ENCODE measurements at places on chromosomes 6 and 20. TPM values are rescaled to one million over a fixed set of nuclear protein-coding genes. Genes with fewer than 3 reads are reported as not detected.

GRCh38 chr6:110589865-110590513, 113.6 kb upstream of the SLC22A16 start:
- H3K27ac ChIP-seq: no peak overlapping the region
- no peak for DNase-seq
- peaks cover 6% of the 10 kb centered on the region for H3K4me1 ChIP-seq
- no peak overlapping the region for H3K4me3 ChIP-seq

DNA sequence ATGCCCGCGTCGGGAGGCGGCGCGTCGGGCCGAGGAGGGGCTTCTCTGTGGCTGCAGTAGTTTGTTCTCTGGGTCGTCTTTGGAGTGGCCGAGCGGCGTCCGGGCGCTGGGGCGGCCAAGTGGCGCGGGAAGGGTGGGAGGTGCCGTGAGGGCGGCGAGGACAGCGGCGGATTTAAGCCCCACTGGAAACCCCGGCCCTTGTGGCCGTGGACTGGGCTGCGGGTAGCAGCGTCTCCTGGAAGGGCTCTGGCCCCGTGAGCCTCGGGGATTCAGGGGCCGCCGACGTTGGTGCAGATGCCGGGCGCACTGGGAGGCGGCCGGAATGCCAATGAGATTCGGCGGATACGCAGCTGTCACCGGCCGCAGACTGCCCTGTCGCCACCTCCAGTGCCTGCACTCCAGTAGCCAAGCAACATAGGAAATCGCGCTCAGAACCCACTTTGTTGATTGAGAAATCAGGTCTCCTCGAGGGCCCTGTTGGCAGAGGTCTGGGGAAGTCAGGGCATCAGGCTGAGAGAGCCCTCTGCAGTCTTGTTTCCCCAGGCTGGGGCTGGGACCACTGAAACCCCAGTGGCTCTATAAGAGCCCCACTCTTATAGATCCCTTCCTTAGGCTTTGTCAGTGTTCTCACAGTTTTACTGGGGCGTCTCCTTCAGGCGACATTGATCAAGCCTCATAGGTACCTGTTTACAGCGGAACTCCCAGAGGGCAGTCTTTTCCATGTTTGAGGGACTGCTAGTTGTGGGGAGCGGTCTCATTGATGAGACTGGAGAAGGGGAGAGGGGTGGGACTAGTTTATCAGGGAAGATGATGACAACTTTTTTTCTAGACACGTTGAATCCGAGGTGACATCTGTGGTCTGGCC, 642 bp downstream of the GZF1 start:
- DNase-seq: no peak
- H3K27me3 ChIP-seq: no peaks in the 10 kb centered on the region
- peaks cover 37% of the 10 kb centered on the region for H3K4me1 ChIP-seq
- peak overlapping the region; percentile 99 for H3K27ac ChIP-seq
- peak overlapping the region; percentile 94 for H3K4me3 ChIP-seq

Gene FGD2
- total RNA-seq: not detected

DNA sequence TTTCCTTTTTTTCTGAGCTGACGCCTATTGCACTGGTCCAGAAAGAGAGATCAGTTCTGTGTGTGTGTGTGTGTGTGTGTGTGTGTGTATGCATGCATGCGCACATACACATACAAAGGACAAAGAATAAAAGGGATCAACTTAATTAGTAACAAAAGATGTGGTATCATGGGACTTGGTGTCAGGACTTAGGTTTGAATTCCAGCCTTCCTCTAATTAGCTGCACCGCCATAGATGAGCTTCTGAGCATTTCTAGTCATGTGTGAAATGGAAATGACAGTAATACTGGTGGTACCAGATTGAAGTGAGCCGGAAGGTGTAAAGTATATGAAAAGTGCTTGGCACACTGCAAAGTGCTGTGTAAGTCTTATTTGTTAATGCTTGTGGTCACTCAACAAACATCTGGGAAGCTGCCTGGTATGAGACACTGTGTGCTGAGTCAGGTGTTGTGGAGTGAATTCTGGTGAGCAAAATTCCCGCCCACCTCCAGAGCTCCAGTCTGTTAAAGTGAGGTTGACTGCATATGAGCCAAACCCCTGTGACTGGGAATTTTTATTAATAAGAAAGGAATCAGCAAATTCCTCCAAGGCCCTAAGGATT, 12.4 kb downstream of the DAAM2 start:
- peaks cover 23% of the 10 kb centered on the region for H3K4me1 ChIP-seq
- no peak for DNase-seq
- H3K27ac ChIP-seq: no peak overlapping the region
- no peak overlapping the region for H3K4me3 ChIP-seq
- no peaks in the 10 kb centered on the region for H3K27me3 ChIP-seq

DNA sequence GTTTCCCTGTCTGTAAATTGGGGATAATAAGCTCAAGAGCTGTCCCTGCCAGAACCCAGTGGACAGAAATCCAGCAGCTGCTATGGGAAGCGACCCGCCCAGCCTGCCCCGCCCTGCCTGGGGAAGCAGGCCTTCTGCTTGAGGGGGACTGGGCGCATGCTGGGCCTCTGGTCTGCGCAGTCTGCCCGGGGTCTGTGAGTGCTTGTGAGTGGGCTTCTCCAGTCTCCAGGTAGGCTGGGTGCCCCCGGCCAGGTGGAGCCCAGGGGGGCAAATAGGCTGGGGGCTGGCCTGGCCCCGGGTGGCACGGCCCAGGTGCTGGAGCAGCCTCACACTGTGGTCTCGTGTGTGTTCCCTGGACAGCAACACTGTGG, 648 bp upstream of the RBBP8NL start:
- H3K36me3 ChIP-seq: no peaks in the 10 kb centered on the region
- no peak for DNase-seq
- peaks cover 43% of the 10 kb centered on the region for H3K4me1 ChIP-seq
- H3K4me3 ChIP-seq: no peak overlapping the region

DNA sequence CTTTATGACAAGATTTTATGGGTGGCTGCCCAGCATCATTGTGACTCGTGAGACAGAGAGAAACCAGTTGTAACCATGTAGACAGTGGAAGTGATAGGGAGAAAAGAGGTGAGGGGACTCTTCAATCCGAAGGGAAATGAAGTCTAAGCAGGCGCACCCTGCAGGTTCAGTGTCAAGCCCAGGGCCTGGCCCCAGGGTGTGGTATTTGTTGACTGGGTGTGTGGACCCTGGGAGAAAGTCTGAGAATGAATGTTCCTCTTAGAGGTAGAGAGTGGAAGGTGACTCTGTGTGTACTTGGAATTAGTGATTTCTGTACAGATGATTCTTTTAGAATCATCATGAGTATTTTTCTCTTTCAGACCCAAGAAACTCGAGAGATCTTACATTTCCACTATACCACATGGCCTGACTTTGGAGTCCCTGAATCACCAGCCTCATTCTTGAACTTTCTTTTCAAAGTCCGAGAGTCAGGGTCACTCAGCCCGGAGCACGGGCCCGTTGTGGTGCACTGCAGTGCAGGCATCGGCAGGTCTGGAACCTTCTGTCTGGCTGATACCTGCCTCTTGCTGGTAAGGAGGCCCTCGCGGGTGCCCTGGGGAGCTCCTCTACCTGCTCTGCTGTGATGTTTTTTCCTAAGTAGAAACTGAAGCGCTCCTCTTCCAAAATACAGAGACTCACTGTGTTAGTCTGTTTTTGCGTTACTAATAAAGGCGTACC, 68.0 kb downstream of the PTPN1 start:
- H3K4me1 ChIP-seq: no peaks in the 10 kb centered on the region
- H3K36me3 ChIP-seq: peaks cover 21% of the 10 kb centered on the region
- H3K27ac ChIP-seq: no peak overlapping the region
- H3K27me3 ChIP-seq: no peaks in the 10 kb centered on the region

- H3K4me1 ChIP-seq: peaks cover 15% of the 10 kb centered on the region
- H3K4me3 ChIP-seq: no peak overlapping the region
- no peaks in the 10 kb centered on the region for H3K36me3 ChIP-seq
- no peak for DNase-seq
Measured at GRCh38 chr6:142835787-142836535, 109.0 kb downstream of the HIVEP2 start.

DNA sequence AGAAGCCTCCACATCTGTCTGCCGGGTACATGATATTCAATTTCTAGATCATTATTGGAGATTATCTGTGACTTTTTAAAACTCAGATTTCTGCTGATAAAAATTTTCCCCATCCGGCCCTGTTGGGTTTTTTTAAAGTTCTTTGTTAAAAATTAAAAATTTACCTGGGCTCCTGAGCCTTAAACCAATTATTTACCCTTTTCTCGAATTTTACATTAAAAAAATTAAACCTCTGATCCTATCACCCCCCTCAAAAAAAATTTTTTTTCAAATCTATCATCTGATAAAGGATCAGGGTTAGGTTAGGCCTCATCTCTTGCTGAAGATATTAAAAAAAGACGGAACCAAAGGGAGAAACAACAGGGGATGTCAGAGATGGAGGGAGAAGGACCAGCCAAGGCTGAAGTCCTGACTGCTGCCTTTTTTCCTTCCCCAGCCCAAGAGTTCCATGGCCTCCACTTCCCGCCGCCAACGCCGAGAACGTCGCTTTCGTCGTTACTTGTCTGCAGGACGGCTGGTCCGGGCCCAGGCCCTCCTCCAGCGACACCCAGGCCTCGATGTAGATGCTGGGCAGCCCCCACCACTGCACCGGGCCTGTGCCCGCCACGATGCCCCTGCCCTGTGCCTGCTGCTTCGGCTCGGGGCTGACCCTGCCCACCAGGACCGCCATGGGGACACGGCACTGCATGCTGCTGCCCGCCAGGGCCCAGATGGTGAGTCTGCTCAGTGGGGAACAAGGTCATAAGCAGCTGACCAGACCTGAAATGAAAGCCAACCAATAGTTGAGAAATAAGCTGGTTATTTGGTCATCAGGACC, 527 bp downstream of the NFKBIL1 start:
- peak overlapping the region; percentile 83 for H3K27ac ChIP-seq
- no peaks in the 10 kb centered on the region for H3K27me3 ChIP-seq
- no peak for DNase-seq
- peaks cover 1% of the 10 kb centered on the region for H3K36me3 ChIP-seq

- no peaks in the 10 kb centered on the region for H3K36me3 ChIP-seq
- no peak for DNase-seq
- no peak overlapping the region for H3K27ac ChIP-seq
- no peaks in the 10 kb centered on the region for H3K27me3 ChIP-seq
- H3K4me3 ChIP-seq: no peak overlapping the region
Measured at GRCh38 chr6:63509652-63510352, 62.5 kb upstream of the LOC128125822 start.

Gene C6orf62
- 90.0 TPM for total RNA-seq

- H3K36me3 ChIP-seq: no peaks in the 10 kb centered on the region
- peaks cover 9% of the 10 kb centered on the region for H3K27me3 ChIP-seq
- no peak for DNase-seq
- H3K4me1 ChIP-seq: peaks cover 21% of the 10 kb centered on the region
- no peak overlapping the region for H3K4me3 ChIP-seq
Measured at GRCh38 chr6:40512340-40512739, 74.8 kb downstream of the LRFN2 start.

- no peak overlapping the region for H3K4me3 ChIP-seq
- H3K4me1 ChIP-seq: peaks cover 3% of the 10 kb centered on the region
- H3K27me3 ChIP-seq: peaks cover 36% of the 10 kb centered on the region
- no peak overlapping the region for H3K27ac ChIP-seq
- H3K36me3 ChIP-seq: no peaks in the 10 kb centered on the region
Measured at GRCh38 chr20:63230800-63231268, 4.9 kb upstream of the BIRC7 start.

GRCh38 chr6:75603106-75603420, 1.4 kb downstream of the SENP6 start:
- H3K4me3 ChIP-seq: peak overlapping the region; percentile 99
- no peak for DNase-seq
- peaks cover 8% of the 10 kb centered on the region for H3K36me3 ChIP-seq
- H3K4me1 ChIP-seq: peaks cover 40% of the 10 kb centered on the region

Gene SLC2A10
- total RNA-seq: 16.1 TPM

Gene ZNF451
- 70.6 TPM for total RNA-seq

DNA sequence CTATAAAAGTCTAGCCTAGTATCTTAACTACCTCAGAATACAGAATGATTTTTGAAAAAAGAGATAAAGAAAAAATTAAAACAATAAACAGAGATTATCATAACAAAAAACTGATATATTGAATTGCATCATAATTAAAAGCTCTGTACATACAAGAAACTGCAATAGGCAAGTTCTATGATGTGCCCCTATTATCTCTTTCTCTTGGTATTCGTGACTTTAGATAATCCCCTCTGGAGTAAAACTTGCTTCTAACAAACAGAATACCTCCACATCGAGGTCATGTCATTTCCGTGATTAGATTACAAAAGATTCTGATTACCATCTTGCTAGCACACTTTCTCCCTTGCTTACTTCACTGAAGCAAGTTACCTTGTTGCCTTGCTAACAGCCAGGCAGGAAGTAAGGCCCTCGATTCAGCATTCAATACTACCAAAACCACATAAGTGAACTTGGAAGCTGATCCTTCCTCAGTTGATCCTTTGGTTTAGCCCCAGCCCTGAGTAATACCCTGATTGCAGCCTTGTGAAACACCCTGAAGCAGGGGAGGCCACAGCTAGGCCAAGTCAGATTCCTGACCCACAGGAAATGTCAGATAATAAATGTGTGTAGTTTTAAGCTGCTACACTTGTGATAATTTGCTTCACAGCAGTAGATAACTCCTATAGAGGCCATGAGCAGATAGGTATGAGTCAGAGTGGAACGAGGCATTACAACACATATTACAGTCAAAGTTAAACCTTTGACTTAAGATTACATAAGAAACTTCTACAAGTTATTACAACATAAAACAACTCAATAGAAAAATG, 53.7 kb upstream of the TMX4 start:
- H3K4me1 ChIP-seq: peaks cover 12% of the 10 kb centered on the region
- H3K27me3 ChIP-seq: no peaks in the 10 kb centered on the region
- H3K36me3 ChIP-seq: no peaks in the 10 kb centered on the region
- DNase-seq: no peak
- peak overlapping the region; percentile 93 for H3K27ac ChIP-seq
- H3K4me3 ChIP-seq: no peak overlapping the region

DNA sequence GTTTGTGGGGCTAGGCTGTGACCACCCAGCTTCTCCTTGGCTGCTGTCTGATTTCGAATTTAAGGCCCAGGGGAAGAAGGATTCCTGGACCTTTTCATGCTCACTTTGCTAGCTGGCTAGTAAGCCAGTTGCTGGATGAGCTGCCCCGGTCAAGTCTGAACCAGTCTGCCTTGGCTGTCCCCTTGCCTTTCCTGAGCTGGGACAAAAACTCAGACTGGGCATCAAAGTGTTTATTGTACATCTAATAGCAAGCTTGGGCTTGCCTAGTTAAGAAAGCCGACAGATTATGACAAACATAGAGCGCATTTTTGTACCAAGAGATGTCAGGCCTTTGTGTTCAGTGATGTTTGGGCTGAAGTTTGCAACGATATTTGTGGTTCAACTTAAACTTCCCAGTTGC, 750 bp upstream of the PAK5 start:
- peaks cover 9% of the 10 kb centered on the region for H3K4me1 ChIP-seq
- H3K36me3 ChIP-seq: no peaks in the 10 kb centered on the region
- peak overlapping the region; percentile 83 for H3K4me3 ChIP-seq
- DNase-seq: no peak
- peaks cover 26% of the 10 kb centered on the region for H3K27me3 ChIP-seq

GRCh38 chr20:23403751-23404150, 17.5 kb downstream of the NAPB start:
- H3K27me3 ChIP-seq: no peaks in the 10 kb centered on the region
- H3K4me3 ChIP-seq: no peak overlapping the region
- peaks cover 6% of the 10 kb centered on the region for H3K36me3 ChIP-seq
- H3K27ac ChIP-seq: no peak overlapping the region

All from progenitor cell of endocrine pancreas (in vitro differentiated cells).